ENCODE measurements at places on chromosomes 3 and 15. TPM values are rescaled to one million over a fixed set of nuclear protein-coding genes. Genes with fewer than 3 reads are reported as not detected.

Gene AKAP13
- 27.3 TPM for total RNA-seq

- no peak for DNase-seq
Measured at GRCh38 chr3:120604784-120605183, 8.6 kb downstream of the NDUFB4 start.

Gene GOLGA8J
- not detected for total RNA-seq

GRCh38 chr3:67522081-67522480 is 132.3 kb downstream of the SUCLG2 start:
- DNase-seq, result peak; percentile 21

Gene GOLGA6L24
- total RNA-seq, result not detected

Gene LNP1
- total RNA-seq, result 10.0 TPM

Gene TTC23
- total RNA-seq, result 38.3 TPM

DNA sequence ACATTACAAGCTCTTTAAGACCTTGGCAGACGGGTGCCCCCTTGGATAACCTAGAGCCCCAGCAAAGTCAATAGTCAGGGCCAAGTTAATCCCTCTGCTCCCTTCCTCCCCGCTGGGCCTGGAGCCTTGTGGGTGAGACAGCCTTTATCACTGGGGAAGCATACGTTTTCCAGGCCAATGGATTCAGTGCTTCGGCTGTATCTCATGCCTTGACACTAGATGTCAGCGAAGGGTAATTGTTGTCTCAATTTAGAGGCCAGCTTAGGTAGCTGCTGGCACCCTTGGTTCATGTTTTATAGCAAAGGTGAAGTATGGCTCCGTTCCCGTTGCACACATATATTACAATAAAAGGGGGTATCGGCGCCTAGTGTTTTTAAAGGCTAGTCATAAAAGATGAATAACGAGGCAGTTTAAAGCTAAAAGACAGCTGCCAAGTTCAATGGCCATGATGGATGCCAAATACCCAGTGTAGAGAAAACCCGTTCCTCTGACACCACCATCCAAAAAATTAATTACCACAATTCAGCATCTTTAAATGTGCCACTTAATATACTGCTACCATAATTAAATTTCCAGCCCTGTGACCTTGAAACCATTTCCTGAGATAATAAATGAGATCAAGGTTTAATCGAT is 52.3 kb upstream of the BNIP2 start:
- DNase-seq, result peak; percentile 41

- no peak for DNase-seq
Measured at GRCh38 chr3:128806588-128806987, 72.8 kb upstream of the ACAD9 start.

DNA sequence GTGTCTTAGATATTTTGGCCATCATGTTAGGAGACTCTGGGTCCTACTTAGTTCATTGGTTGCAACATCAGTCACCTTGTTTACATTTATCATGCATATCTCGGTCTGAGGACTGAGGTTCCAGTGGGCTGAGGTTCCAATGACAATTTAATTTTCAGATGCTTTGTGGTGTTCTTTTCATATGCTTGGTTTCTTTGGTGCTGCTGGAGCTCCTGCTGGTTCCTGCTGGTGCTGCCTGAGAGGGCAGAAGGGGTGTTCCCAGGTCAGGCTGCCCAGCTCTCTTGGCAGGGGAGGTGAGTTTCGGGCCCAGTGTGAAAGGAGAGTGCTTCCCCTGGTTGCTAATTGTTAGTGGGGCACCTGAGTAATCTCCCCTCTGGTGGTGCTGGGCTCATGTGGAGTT is 6.9 kb upstream of the KLHL40 start:
- no peak for DNase-seq

Gene PRR20G
- not detected for total RNA-seq

DNA sequence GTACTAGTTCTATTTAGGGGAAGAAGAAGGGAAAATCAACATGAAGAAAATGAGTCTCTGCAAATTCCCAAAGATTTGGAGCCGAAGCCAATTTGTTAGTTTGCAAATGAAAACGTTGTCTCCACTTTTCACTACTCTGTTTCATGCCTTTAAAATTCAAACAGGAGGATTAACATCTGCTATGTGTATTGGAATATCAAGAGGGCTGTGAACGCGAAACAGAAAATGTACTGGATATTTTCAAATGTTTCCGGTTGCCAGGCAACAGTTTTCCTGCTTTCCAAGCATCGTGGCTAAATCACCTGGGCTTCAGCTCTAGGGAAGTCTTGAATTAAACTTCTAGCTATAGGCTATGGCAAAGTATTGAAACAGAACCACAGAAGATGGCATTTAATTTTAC is 172.8 kb downstream of the KCNMB2 start:
- no peak for DNase-seq

GRCh38 chr3:23249961-23250360 is 46.8 kb downstream of the UBE2E2 start:
- DNase-seq, result no peak

Gene ATG7
- total RNA-seq, result 110 TPM

- DNase-seq, result no peak
Measured at GRCh38 chr15:23503576-23503975, 56.5 kb upstream of the GOLGA6L2 start.

Gene SV2B
- total RNA-seq, result not detected

Gene MME
- total RNA-seq, result 77.4 TPM

DNA sequence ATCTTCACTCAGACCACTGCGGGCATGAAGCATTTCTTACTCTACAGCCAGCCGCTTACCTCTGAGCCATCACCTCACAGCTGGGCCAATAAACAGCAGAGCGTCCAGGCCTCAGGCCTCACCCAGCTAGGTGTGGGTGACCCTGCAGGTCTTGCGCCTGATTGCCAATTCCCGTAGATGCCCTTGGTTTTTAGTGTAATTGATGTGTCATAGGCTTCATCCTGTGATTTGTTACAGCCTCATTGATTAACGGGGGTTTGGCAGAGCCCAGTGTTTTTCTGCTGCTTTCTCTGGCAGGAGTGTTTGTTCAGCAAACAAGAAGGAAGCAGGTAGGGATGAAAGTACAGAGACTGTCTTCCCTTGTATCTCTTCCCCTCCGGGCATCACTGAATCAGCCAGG is 49.6 kb upstream of the BNIP2 start:
- DNase-seq, result no peak

DNA sequence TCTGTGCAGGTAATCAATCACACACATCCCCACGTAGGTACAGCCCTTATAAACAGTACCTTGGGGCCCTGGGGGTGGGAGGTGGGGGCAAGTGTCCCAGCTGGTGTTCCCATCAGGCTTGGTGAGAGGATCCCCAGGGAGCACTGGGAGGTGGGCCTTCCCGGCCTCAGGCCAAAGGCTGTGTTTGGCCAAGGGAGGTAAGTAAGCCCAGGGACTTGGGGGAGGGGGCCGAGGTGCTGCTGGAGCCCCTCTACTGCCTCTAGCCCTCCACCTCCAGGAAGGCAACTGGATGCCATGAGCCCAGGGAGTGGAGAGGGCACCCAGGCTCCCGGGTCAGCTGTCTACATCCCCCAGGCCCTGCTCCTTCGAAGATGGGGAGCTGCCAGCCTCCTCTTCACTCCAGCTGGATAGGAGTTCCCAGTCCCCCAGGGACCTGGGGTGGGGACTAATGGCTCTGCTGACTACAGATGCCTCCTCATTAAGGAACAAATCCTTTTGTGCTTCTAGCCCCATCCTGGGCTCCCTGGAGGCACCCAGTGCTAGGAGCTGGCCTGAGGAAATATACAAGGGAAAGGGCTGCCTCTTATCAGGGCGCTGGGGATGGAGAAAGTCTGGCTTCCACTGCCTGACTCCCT is 33.1 kb downstream of the RNU5B-1 start:
- no peak for DNase-seq

DNA sequence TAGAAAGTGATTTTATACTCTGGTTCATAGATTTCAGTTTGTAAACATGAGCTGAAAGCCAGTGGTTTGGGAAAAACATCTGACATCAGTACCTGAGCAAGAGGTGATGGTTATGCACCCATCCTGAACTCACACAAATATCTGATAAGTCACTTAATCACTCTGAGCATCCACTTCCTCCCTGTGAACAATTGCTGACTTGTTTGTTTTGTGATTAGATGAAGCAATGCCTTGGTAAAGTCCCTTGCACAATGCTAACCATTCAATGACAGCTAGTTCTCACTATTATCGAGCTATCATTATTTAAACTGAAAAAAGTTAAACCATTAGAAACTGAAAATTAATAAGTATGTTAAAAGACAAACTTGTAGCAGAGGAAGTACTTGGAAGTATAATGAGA is 303.0 kb downstream of the PLOD2 start:
- no peak for DNase-seq

GRCh38 chr3:149894205-149894604 is 76.5 kb downstream of the PFN2 start:
- no peak for DNase-seq

GRCh38 chr3:11138371-11138770 is 15.9 kb upstream of the HRH1 start:
- no peak for DNase-seq

Gene IQCF5
- total RNA-seq, result not detected

DNA sequence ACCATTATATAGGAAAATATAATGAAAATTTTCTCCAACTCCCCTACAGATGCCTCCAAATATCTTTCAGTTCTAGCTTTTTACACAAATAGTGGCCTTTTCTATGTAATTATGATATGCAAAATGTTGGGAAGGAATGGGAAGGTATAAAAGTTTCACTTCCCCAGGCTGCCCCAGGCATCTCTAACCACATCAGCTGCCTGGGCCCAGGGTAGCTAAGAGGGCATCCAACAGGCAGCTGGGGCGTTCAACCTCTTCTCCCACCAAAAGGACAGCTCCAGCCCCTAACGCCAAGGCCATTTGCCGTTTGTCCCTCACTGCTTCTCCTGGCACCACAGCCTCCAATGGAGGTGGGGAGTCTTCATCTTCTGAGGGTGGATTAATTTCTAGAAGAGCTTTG is 188.1 kb upstream of the TSC22D2 start:
- no peak for DNase-seq

GRCh38 chr15:69394556-69395282 is 19.4 kb upstream of the KIF23 start:
- peak; percentile 73 for DNase-seq

- DNase-seq, result peak; percentile 21
Measured at GRCh38 chr3:154247806-154248415, 76.4 kb downstream of the DHX36 start.

Gene C3orf49
- not detected for total RNA-seq

DNA sequence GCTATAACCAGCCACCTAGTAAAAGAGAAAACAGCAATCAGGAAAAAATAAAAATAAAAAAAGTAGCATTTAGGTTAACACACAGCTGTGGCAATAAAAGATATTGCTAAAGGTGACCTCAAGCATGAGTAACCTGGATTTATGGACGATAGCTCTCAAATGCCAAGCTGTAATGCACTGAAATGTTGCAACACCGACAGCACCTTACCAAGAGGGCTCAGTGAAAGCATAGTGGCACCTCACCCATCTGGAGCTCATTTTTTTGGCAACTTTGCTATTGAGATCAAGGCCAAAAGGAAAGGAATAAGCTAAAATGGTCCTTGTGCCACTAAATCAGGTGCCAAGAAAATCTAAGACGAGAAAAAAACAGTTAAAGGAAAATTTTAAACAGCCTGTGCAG is 2.5 kb downstream of the HACD2 start:
- no peak for DNase-seq

DNA sequence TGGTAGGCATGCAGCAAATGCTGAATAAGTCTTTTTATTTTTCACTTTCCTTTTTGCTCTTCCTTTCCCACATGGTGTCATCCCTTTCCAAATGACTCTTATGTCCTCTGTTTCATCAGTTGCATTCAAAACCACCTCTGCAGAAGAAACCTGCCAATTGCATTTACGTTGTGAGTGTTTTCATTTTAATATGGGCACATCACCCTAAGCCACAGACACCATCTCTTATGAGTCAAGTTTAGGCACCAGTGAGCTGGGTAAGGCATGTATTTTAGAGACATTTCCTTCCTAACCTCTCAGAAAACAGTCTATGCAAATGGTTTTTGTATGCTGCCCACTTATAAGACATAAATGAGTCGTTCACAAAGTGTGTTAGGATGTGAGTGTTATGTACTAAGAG is 223.3 kb upstream of the ADAMTS9 start:
- no peak for DNase-seq

Gene NAA50
- total RNA-seq, result 203 TPM

DNA sequence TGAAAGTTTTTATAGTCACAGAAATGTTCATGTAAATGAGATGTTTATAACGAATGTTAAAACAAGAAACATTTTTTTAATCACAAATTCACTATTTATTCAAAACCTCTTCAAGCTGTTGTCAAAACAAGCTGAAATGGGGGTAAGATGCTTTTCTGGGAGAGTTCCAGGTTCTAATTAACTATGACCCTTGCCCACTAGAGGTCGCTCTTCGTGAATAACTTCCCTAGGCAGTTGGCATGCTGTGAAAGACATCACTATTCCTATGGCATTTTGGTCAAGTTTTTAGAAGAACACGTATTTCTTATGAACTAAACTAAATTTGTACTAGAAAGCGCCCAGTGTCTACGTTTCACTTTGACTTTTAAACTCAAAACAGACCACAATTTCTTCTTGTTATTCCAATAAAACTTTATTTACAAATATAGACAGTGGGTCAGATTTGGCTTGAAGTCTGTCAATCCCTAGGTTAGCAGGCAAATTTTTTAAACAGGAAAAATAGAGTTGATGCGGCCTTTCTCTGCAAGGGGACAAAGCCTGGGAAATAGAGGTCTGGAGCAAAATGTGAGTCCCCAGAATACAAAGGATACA is 62.8 kb upstream of the CMTM8 start:
- peak; percentile 62 for DNase-seq

Gene OCA2
- total RNA-seq, result not detected

DNA sequence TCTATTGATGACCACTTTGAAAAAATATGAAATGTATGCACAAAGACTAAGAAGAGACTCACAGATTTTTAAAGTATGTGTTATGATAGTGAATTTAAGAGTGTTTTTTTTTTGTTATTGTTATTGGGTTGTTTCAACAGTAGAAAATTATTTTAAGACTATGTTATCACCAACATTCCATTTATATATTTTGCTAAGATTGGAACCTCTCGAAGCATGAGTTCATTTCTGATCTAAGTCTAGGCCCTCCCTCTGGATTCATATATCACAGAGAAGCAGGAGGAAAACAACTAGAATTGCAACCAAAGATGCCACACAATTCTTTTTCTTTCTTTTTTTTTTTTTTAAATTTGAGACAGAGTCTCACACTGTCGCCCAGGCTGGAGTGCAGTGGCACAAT is 46.8 kb downstream of the ITGB5 start:
- DNase-seq, result no peak
